Mesothelial cell of epicardium (in vitro differentiated cells): ENCODE measurements at places on chromosomes 2 and 18.
A peak's percentile ranks its signal among the peaks of the same experiment; 100 is the strongest.

- DNase-seq: no peak
These were observed 19.5 kb upstream of the TMEM163 start for GRCh38 chr2:134738141-134738870.

DNA sequence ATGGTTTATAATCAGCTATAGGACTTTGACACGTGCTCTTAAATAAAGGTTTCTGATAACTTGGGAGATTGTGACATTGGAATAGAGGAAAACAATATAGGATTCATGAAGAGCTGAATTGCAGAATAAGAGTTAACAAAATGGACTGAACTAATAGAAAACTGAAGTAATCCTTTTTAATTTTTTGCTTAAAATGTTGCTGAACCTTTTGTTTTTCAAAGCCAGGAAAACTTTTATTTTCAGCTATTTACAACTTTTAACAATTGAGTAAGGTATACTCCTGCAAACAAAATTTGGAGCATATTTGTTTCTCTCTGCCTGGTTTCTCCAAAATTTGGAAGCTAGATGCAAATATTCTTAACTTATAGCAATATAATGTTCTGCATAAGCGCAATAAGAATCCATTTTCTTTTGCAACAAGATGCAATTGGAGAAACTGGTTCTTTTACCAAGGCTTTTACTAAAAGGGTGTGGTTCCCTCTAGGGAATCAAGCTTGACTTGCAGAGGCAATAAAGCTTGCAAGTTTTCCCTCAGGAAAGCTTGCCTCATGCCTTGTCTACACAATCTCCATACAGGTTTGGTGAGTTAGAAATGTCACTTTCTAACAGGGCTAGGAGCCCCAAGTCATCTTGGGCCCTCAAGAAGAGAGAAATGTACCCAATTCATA, 10.3 kb upstream of the PDK1 start:
- no peak for DNase-seq

- no peak for DNase-seq
These were observed 62.3 kb downstream of the NGEF start for GRCh38 chr2:232950751-232951150.

- no peak for DNase-seq
These were observed 91.9 kb downstream of the TTN start for GRCh38 chr2:178715366-178715765.

DNA sequence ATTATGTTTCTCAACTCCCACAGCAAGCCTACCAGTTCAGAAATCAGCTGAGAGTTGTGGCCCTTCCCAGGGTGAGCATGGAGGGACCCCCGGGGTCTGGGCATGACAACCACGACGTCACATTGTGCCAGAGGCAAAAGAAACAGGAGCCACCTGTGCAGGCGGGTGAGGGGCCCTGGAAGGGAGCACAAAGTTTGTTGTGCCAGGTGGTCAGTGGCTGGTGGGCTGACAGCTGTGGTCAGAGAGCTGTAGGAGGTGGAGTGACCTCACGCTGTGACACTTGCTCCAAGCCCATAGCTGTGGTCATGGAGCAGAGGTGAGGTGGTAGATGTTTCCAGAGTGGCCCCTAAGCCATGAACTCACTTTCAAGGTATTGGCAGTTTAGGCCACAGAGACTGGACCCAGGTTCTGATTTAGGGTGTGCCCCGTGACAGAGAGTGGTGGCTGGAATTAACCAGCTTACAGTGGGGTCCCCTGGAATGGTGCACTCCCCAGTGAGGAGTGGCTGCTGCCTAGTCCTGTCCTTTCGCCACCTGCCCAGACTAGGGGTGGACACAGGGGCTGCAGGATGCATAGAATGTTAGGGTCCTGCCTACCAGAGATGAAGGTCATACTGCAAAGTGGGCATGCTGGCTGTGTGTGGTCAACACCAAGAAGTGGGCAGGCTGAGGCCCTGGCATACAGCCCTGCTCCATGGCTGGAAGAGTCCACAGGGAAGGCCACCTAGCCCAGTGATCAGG, 136.4 kb downstream of the GLI2 start:
- no peak for DNase-seq

DNA sequence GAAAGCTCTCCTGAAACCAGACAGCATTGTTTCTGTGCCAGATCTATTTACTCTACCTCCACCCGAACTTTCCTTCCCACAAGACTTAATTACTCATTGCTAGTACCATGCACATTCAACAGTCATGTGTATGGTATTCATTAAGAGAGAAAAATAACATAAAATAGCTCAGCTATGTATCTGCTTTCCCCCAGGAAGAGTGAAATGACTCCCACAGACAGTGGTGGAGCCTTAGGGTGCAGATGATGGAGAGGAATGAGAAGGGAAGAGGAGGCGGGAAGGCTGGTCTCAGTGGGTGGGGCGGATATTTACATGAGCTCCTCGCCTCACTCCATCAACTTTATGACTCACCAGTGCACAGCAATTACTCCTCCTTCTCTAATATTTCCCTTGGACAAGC, 724.5 kb downstream of the EPHA4 start:
- peak; percentile 48 for DNase-seq

GRCh38 chr2:30253873-30254684, 22.7 kb downstream of the LBH start:
- DNase-seq: no peak
